ENCODE measurements at places on chromosomes 5 and 9. TPM values are rescaled to one million over a fixed set of nuclear protein-coding genes. Genes with fewer than 3 reads are reported as not detected.

CD274 gene
- total RNA-seq: 1.4 TPM

GPR150 gene
- total RNA-seq: 0.14 TPM

DNAI1 gene
- total RNA-seq: under 0.01 TPM

HRH2 gene
- total RNA-seq: 1.5 TPM

IRX4 gene
- total RNA-seq: not detected

DIMT1 gene
- 42.2 TPM for total RNA-seq

KCNV2 gene
- not detected for total RNA-seq

LHX3 gene
- total RNA-seq: not detected

WDR36 gene
- 17.8 TPM for total RNA-seq

CMBL gene
- total RNA-seq: 21.3 TPM

IL5 gene
- total RNA-seq: not detected

LEAP2 gene
- total RNA-seq: 0.36 TPM

SPINK1 gene
- total RNA-seq: not detected

LRRC70 gene
- total RNA-seq: 3.8 TPM

DNA sequence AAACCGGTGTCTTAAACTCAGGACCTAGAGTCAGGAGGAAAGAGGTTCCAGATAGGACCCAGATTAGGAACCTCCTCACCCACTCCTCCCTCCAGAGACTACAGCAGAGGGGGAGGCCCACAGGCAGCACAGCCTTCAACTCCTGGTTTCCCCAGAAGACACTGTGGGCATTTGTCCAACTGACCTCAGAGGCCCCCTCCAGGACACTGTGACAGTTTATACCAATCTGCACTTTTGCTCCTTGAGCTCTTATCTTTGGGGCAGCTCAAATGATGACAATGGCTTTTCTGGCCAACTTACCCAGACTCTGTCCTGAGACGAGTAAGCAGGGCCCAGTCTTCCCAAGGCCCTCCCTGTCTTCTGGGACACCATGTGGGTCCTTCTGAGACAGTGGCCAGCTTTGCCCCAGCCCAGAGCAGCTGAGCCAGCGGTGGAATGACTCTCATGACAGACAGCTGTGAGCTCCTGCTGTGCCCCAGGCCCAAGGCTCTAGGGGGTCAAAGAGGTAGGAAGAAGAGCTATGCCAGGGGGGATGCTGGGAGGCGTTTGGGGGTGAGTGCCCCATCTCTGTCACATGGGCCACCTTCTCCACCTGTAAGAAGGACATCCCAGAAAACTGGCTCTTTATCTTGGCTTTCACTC is 14.3 kb downstream of the OR2V2 start:
- no peak for DNase-seq
- H3K4me1 ChIP-seq: peaks cover 5% of the 10 kb centered on the region
- no peaks in the 10 kb centered on the region for H3K36me3 ChIP-seq
- peak overlapping the region; percentile 10 for H3K27ac ChIP-seq
- H3K27me3 ChIP-seq: no peaks in the 10 kb centered on the region
- H3K4me3 ChIP-seq: no peak overlapping the region

GRCh38 chr5:33231935-33232334 is 208.8 kb upstream of the TARS1 start:
- DNase-seq: no peak
- no peak overlapping the region for H3K27ac ChIP-seq
- H3K36me3 ChIP-seq: no peaks in the 10 kb centered on the region
- peaks cover 31% of the 10 kb centered on the region for H3K4me1 ChIP-seq
- H3K27me3 ChIP-seq: no peaks in the 10 kb centered on the region

DNA sequence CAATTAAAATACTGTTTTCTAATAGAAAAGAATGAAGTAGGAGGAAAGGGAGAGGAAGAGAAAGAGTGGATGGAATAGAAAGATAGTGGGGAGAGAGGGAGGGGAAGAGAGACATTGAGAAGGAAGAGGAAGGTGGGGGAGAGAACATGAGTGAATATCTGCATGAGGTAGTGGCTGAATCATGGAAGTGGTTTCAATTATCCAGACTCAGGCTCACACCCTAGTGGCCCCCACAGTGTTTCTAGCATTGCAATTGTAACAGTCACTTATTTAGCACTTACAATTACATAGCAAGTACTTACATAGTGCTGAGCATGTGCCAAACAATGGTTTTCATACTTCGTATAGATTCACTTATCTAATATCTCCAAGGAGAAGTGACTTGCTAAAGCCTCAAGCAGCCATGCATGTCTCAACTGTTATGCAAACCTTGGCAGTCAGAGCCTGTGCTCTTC is 72.7 kb downstream of the CAST start:
- no peak for DNase-seq
- peaks cover 52% of the 10 kb centered on the region for H3K36me3 ChIP-seq
- H3K4me1 ChIP-seq: no peaks in the 10 kb centered on the region
- no peak overlapping the region for H3K27ac ChIP-seq
- no peaks in the 10 kb centered on the region for H3K27me3 ChIP-seq
- no peak overlapping the region for H3K4me3 ChIP-seq

- peaks cover 56% of the 10 kb centered on the region for H3K36me3 ChIP-seq
- H3K4me1 ChIP-seq: no peaks in the 10 kb centered on the region
- H3K27me3 ChIP-seq: no peaks in the 10 kb centered on the region
- H3K4me3 ChIP-seq: no peak overlapping the region
- H3K27ac ChIP-seq: peak overlapping the region; percentile 10
Observed at GRCh38 chr9:134778841-134779411, 101.7 kb upstream of the FCN2 start.

- H3K27me3 ChIP-seq: no peaks in the 10 kb centered on the region
- no peak overlapping the region for H3K4me3 ChIP-seq
- no peak overlapping the region for H3K27ac ChIP-seq
- H3K36me3 ChIP-seq: no peaks in the 10 kb centered on the region
- no peak for DNase-seq
Observed at GRCh38 chr5:124918618-124919017, 172.2 kb upstream of the ZNF608 start.

DNA sequence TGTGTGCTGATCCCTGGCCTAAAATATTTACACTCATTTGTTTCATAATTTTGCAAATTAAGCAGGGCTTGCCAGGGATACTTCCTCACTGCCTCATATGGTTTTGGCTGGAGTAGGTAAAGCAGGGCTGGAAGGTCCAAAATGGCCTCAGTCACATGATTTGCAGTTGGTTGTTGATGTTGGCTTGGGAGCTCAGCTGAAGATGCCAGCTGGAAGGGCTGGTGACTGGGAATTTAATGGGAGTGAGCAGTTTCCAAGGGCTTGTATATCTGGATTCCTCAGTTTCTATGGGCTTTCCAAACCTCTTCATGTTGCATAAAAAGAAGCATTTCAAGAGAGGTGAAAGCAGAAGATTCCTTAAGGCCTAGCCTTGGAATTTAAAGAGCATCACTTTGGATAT is 729.3 kb downstream of the CDH18 start:
- H3K27ac ChIP-seq: no peak overlapping the region
- no peak for DNase-seq
- H3K4me3 ChIP-seq: no peak overlapping the region

DNA sequence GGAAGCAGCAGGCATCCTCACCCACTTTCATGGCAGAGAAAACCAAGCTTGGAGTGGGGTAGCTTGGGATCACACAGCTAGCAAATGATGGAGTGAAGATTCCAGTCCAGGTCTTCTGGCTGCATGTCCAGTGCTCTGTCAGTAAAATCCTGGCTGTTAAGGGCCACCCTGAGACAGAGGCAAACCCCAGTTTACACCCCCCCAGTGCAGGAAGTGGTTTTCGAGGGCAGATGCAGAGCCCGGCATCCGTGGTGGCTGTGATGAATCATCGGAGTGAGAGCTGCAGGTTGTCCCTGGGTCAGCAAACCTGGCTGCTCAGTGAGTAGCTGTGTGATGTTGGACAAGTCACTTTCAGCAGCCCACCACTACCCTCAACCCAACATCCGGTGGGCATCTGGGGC is 115.4 kb downstream of the RGS3 start:
- DNase-seq: no peak
- H3K27ac ChIP-seq: peak overlapping the region; percentile 84
- H3K36me3 ChIP-seq: peaks cover 4% of the 10 kb centered on the region
- no peaks in the 10 kb centered on the region for H3K27me3 ChIP-seq
- H3K4me1 ChIP-seq: no peaks in the 10 kb centered on the region

DNA sequence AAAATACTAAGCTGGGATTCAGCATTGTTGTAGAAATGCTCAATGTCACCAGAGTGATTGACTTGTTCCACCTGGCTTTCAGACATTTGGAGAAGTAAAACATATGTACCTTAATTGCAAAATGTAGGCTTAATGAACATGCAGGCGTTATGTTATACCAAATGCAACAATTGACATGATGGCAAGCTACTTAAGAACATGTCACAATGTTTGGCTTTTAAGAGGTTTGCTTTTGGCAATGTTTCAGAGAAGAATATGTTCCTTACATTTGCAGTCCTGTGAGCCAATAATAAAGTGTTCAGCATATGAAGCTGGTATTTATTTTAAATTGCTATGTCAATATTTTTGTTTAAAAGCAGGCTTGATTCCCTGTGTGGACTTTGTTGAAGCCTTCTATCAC is 111.7 kb upstream of the NUDT12 start:
- H3K4me1 ChIP-seq: no peaks in the 10 kb centered on the region
- H3K27me3 ChIP-seq: no peaks in the 10 kb centered on the region
- H3K4me3 ChIP-seq: no peak overlapping the region
- no peaks in the 10 kb centered on the region for H3K36me3 ChIP-seq
- no peak for DNase-seq
- no peak overlapping the region for H3K27ac ChIP-seq

DNA sequence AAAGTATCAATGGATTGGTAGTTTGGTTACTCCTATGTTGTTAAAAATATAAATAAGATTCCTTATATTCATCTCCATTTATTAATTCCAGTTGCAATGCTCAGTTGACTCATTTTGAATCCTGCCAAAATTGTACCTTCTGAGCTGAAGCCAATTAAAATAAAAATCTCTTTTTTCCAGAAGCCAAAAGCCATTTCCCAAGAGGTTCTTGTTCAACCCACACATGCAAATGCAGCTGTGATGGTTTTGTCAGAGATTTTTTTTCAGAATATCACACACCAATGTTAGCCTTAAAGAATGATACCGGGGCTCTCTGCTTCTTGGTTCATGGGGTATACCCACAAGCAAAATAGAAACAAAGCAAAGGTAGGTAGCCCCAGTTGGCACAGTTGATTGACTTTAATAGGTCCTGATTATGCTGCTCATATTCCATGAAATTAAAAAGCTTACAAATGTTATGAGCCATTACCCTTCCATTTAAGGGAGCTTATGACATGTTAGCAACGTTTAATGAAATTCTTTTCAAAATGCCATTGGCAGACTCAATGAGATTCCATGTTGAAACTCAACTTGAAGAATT is 208.0 kb downstream of the SGCD start:
- H3K4me3 ChIP-seq: no peak overlapping the region
- no peaks in the 10 kb centered on the region for H3K36me3 ChIP-seq
- no peak overlapping the region for H3K27ac ChIP-seq
- DNase-seq: no peak
- H3K4me1 ChIP-seq: no peaks in the 10 kb centered on the region
- no peaks in the 10 kb centered on the region for H3K27me3 ChIP-seq

DNA sequence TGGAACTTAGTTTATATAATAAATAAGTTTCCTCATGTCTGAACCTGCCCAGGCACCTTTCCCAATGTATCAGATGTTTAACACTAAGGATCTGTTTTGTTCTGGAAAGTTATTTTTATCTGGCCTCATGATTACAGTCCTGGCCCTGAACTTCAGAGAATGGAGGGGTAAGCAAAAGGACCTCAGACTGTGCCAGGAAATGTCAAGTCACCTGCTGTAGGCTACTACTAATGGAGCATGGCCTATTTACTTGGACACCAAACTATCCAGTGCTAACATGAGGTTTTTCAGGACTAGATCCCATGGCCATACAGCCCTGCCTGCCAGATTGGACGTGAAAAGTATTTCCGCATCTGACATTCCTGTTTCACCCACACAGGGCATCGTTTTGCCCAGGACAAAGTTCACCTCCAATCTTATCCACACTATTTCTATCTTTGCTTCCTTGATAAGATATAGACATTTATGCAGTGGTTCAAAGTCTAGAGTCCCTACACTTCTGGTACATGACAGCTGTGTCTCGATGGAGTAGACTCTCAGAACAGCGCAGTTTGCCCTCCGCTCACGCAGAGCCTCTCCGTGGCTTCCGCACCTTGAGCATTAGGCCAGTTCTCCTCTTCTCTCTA is at the start of gene BTNL8:
BTNL8 (plus strand) TSS at position 539 of the 626 bp plus-strand sequence. CDS start 152 bp downstream, outside the sequence.
- H3K27ac ChIP-seq: no peak within 1 kb of the TSS
- no peak for DNase-seq

- DNase-seq: no peak
- H3K4me1 ChIP-seq: no peaks in the 10 kb centered on the region
- H3K36me3 ChIP-seq: no peaks in the 10 kb centered on the region
- no peak overlapping the region for H3K4me3 ChIP-seq
- no peak overlapping the region for H3K27ac ChIP-seq
Observed at GRCh38 chr5:136682986-136683385, 317.6 kb upstream of the TRPC7 start.

GRCh38 chr9:95080961-95081647 is 236.4 kb downstream of the FANCC start:
- peaks cover 91% of the 10 kb centered on the region for H3K4me1 ChIP-seq
- H3K36me3 ChIP-seq: peaks cover 27% of the 10 kb centered on the region
- H3K27me3 ChIP-seq: no peaks in the 10 kb centered on the region

DNA sequence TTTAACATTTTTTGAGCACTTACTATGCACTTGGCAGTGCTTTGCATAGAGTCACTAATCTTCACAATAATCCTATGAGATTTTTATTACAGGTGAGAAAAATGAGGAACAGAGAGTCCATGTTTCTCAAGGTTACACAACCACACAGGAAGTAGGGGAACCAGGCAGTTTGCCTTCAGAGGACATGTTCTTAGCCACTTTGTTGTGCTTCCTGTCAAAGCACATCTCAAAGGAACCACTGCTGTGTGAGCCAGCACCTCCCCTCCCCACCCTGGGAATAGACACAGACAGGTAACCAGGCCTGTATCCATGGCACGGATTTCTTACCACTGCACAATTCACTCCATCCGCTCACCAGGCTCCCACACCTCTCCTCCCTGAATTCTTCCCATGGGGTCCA is 6.3 kb upstream of the DNAJB5 start:
- DNase-seq: no peak
- H3K4me3 ChIP-seq: no peak overlapping the region
- no peaks in the 10 kb centered on the region for H3K36me3 ChIP-seq
- peaks cover 3% of the 10 kb centered on the region for H3K4me1 ChIP-seq
- H3K27me3 ChIP-seq: no peaks in the 10 kb centered on the region

GRCh38 chr5:137115152-137115551 is 384.0 kb downstream of the SPOCK1 start:
- H3K4me1 ChIP-seq: no peaks in the 10 kb centered on the region
- H3K4me3 ChIP-seq: no peak overlapping the region
- DNase-seq: no peak
- no peaks in the 10 kb centered on the region for H3K27me3 ChIP-seq
- no peaks in the 10 kb centered on the region for H3K36me3 ChIP-seq

GRCh38 chr5:156715287-156715686 is 134.8 kb upstream of the PPP1R2B start:
- peaks cover 3% of the 10 kb centered on the region for H3K4me1 ChIP-seq
- H3K4me3 ChIP-seq: no peak overlapping the region
- H3K36me3 ChIP-seq: no peaks in the 10 kb centered on the region
- H3K27me3 ChIP-seq: no peaks in the 10 kb centered on the region
- no peak overlapping the region for H3K27ac ChIP-seq

DNA sequence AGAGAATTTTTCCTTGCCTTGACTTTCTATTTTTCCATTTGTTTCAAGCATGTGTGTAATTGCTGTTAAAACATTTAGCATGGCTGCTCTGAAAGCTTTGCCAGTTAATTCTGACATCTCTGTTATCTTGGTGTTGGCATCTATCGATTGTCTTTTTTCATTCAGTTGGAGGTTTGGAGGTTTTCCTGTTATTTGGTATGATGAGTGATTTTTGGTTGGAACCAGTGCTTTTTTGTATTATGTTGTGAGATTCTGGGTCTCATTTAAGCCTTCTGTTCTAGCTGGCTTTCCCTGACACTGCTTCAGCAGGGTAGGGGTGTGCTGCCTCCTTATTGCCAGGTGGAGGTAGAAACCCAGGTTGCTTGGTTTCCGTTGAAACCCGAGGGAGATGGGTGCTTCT is 40.9 kb upstream of the DHFR start:
- no peaks in the 10 kb centered on the region for H3K36me3 ChIP-seq
- DNase-seq: no peak
- no peak overlapping the region for H3K27ac ChIP-seq
